ENCODE measurements at places on chromosomes 1 and 21.
A peak's percentile ranks its signal among the peaks of the same experiment; 100 is the strongest.

DNA sequence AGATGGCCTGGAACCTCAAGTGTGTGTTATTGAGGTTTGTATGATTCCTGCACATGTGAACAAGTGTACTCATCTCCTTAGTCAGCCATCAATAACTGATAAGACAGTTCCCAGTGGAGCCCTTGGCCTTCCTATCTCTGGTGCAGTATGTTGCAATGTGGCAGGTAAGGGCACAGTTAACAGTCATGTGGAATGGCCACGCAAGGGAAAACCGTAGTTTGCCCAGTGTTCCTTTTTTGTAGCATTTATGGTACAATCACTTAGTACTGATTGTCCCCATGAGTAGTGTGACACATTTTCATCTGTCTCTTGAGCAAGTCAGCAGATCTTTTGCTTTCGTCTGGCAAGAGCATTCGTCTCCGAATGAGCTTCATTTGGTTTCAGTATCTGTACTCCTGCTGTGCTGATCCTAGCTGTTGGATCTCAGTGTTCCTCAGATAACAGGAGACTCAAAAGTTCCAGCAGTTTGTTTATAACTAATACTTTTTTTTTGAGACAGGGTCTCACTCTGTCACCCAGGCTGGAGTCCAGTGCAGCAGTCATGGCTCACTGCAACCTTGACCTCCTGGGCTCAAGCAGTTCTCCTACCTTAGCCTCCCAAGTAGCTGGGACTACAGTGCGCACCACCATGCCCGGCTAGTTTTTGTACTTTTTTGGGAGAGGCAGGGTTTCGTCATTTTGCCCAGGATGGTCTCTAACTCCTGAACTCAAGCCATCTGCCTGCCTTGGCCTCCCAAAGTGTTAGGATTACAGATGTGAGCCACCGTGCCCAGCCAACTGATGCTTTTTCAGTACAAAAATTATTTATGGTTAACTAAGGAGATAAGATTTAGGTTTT, 8.2 kb downstream of the CTPS1 start:
- DNase-seq, result no peak

GRCh38 chr1:39575191-39576015, 1.2 kb downstream of the PABPC4 start:
- peak; percentile 90 for DNase-seq

GRCh38 chr1:96488777-96489176, 232.8 kb upstream of the PTBP2 start:
- no peak for DNase-seq

- no peak for DNase-seq
Observed at GRCh38 chr1:238119060-238119459, 228.3 kb upstream of the ZP4 start.

- no peak for DNase-seq
Observed at GRCh38 chr1:229470406-229471043, 36.6 kb upstream of the ACTA1 start.

- DNase-seq, result no peak
Observed at GRCh38 chr1:6587261-6588005, 7.6 kb downstream of the ZBTB48 start.

DNA sequence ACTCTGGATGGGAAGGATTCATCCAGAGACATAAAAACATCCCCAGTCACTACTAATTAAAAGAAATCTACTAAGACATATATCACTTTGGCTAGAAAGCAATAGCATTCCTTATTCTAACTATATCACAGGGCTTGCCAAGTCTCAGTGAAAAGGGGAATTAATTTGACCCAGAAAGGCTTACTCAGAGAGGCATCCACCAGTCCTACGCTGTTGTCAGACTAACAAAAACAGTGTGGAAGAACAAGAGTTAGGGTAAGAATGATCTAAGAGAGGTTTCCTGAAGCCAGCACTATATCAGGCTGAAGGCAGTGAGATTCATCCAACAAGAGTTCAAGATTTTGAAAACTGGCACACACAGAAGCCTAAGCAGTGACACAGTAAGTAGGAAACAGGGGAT, 126.1 kb downstream of the GDAP2 start:
- no peak for DNase-seq

GRCh38 chr1:247209396-247209795, 37.6 kb upstream of the ZNF124 start:
- DNase-seq, result no peak

DNA sequence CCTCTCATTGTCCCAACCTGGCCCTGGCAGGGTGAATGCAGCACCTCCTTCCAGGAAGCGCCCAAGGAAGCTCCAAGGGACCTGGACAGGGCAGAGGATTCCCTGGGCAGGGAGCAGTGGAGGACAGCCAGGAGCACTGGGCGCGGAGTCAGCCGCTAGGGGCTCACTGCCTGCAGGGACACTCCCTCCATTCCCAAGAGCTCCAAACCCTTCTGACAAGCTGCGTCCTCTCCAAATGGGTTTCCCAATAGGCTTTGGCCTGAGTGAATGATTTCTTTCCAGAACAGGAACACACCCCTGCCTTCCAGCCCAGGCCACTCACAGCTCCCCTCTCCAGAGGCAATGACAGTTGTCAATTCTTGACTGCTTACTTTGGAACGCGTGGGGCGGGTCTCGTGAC, 128.5 kb upstream of the EDN2 start:
- no peak for DNase-seq

DNA sequence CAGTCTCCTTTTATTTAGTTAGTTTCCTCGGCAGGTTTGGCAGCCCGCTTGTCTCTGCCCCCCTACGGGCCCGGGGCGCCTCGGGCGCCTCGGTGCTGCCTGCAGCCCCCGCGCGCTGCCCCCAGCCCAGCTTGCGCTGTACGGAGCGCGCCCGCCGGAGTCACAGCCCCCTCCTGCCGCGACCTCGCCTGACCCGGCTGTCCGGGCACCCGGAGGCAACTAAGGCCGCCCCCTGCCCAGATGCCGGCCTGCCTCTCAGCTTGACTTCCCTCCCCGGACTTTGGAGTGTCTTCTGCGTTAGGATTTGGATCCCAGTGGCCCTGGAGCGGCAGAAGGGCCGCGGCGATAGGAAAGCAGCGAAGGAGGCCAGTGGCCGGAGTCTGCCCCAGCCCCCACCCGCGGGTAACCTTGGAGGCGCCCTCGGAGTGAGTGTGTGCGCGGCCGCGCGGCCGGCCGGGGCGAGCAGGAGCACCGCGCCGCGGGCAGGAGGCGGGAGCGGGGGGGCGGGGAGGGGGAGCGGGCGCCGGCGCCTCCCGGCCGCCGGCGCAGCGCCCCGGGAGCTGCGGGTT, 7.6 kb downstream of the CDKN2C start:
- peak; percentile 86 for DNase-seq

DNA sequence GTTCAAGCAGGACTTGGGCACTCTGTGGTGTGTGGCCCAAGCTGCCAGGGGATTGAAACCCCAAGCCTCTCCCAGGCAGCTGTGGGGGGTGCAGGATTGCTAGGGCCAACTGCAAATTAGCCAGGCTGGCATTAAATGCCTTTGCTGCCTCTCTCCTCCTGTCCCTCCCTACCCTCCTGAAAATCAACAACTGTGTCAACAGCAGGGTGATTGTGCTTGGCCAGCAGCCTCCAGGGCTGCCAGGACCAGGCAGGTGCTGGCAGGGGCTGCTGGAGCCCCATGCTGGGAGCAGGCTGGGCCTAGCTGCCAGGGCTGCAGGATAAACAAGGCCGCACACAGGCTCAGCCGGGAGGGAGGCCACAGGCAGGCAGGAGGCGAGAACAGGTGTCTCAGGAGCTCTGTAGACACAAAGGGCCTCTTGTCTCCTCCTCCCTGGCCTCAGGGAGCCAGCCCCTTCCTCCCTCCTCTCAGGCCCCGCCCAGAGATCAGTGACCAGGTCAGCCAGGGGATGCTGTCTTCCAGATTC, 11.4 kb downstream of the SOX13 start:
- peak; percentile 37 for DNase-seq

GRCh38 chr1:86419277-86419903, 4.6 kb upstream of the CLCA2 start:
- no peak for DNase-seq

GRCh38 chr21:16162953-16163352, 433.2 kb downstream of the USP25 start:
- no peak for DNase-seq

DNA sequence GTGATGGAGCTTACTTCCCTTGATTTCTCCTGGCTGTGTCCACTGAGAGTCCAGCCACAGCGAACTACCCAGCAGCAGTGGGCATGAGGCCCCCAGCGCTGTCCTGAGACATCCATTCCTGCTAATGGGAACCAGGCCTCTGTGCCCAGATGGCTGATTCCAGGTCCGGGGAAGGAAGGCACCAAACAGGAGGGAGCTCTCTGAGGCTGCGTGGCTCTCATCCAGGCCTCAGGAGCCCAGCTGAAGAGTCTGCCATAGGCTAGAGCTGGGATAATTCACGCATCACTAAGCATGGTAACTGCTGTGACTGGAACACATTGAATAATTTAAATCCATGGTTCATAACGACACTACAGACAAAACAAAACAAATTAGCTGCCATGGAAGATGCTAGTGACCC, 24.7 kb upstream of the LRRC47 start:
- DNase-seq, result no peak

DNA sequence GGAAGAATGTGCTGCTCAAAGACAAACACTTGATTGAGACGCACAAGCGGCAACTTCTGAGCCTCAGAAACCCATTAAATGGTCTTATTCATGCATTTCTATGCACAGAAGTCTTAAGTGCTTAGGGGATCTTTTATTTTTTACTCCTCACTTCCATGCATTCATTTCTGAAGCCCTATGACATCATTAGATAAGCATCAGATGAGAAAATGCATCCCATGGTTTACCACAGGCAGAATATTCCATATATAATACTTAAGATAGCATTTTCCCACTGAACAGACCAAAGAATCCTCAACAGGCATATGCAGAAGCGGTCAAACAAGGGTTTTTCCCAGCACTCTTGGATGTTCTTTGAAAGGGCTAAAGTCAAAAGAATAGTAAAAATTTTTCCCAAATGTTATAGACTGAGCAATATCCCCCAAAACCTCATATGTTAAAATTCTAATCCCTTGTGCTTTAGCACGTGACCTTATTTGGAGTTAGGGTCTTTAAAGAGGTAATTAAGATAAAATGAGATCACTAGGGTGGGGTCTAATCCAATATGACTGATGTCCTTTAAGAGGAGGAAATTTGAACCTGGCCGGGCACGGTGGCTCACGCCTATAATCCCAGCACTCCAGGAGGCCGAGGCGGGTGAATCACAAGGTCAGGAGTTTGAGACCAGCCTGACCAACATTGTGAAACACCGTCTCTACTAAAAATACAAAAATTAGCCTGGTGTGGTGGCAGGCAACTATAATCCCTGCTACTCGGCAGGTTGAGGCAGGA, 22.6 kb upstream of the FAM89A start:
- DNase-seq, result no peak

Data from spleen (tissue), 13 donors.